ENCODE measurements at places on chromosomes 2 and 18.

- DNase-seq = no peak
Observed at GRCh38 chr18:7065736-7066135, 51.9 kb downstream of the LAMA1 start.

- no peak for DNase-seq
Observed at GRCh38 chr2:16654833-16655444, 10.7 kb downstream of the CYRIA start.

DNA sequence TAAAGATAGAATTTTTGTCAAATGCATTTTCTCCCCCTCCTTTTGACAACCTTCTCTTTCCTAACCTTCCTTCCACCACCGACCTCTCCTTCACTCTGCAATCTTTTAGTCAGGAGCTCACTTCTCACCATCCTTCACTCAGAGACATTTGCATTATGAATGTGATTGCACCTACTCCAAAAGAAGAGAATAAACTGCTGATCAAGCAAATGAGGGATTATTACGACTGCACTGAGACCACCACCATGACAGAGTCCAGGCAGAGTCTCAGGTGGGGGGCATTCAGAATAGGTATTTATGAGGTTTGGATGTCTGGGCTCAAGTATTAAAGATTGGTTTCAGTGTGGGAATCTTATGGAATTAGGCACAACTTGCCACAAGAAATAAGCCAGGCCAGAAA, 483.9 kb downstream of the PTH2R start:
- DNase-seq = no peak

GRCh38 chr2:170017860-170018532, 160.0 kb upstream of the MYO3B start:
- DNase-seq = no peak

- no peak for DNase-seq
Observed at GRCh38 chr18:33540392-33540791, 37.6 kb upstream of the ASXL3 start.

- no peak for DNase-seq
Observed at GRCh38 chr2:222176890-222177289, 121.9 kb downstream of the PAX3 start.

GRCh38 chr2:233379034-233379433, 24.7 kb downstream of the DGKD start:
- no peak for DNase-seq

GRCh38 chr2:234733795-234734600, 217.8 kb upstream of the SH3BP4 start:
- no peak for DNase-seq

GRCh38 chr2:106566050-106566449, 78.9 kb downstream of the CD8B2 start:
- DNase-seq = no peak

- DNase-seq = no peak
Observed at GRCh38 chr2:156562124-156562523, 125.9 kb downstream of the GPD2 start.

GRCh38 chr2:7692657-7693161, 775.5 kb downstream of the RNF144A start:
- no peak for DNase-seq

GRCh38 chr2:33784488-33784887, 185.4 kb upstream of the FAM98A start:
- DNase-seq = no peak

DNA sequence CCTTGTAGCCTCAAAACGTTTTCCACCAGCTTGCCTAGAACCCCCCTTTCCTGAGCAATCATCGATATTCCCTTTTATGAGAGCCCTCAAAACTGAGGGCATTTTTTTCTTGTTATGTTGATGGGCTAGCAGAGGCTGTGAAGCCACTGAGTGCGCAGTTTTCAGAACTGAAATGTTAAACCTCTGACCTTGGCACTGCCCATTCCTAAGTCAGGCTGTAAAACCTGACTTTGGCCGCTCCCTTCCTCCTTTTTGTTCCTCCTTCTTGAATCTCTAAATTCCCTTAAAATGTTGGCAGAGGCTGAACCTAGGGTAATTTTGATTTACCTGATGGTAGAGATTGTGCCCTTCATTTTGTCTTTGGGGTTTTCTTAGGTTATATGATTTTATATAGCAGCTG, 334.2 kb downstream of the KIAA1328 start:
- no peak for DNase-seq

- no peak for DNase-seq
Observed at GRCh38 chr2:34549710-34550345, 950.7 kb upstream of the FAM98A start.

Data from activated T-helper 1 cell treated with Interleukin-2 at 50 U/mL for 16 hours (primary cell).